Fibroblast of skin of left biceps (primary cell): ENCODE measurements at places on chromosomes 11 and 22.
A peak's percentile ranks its signal among the peaks of the same experiment; 100 is the strongest.

DNA sequence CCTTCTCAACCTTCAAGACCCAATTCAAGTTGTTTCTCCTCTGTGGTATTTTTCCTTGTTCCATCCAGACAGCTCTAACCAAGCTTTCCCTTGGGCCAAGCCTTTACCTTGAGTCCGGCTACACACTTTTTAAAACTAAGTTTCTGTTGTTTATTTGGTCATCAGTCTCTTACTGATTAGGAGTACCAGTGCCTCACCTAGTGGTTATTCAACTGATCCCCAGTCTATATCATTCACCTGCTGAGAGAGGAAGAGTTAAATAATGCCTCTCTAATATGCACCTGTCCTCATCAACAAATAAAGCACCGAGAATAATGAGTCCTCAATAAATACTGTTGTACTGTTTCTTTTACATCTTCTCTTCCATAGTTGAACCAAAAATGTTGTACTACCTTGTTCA is 160.8 kb downstream of the MSANTD4 start:
- DNase-seq: no peak

DNA sequence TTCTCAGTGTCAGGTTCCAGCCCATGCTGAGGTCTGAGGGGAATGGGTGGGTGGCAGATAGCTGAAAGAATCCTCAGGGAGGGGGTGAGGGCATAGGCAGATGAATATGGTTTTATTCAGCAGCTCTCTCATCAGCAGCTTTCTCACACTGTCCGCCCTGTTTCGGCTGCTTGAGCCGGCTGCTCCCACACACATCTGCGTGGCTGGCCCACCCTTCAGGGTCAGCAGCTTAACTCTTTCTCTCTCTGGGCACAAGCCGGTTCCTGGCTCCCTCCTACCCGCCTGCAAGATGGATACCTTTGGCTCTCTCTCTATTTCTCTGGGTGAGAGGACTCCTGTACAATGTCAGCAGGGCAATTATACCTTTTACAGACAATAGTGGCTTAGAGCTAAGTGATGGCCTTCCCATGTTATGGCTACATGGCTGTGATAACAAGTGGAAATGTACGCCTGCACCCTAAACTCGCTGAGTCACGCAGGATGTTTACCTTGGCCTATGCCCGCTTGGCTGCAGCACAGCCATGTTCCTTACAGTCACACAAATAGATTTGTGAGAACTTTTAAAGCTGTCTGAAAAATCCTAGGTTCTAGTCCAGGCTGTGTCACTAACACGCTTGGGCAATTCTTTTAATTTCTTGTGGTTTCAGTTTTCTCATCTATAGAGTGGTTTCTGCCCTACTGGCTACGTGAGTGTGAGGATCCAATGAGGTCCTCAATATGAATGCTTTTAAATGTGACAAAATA is 4.1 kb downstream of the MMP20 start:
- no peak for DNase-seq

DNA sequence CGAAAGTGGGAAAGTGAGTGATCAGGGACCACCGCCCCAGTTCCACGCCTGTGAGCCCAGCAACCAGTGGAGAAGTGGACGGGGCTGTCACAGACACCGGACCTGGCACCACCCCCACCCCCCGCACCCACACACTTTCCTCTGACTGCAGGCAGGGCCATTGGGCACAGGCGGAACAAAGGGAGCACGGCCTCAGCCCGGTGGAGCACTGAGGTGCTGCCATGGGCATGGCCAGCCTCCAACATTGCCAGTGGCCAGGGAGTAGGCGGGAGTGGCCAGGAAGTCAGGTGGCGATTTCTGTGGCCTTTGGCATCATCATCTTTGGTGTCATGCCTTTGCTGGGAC is 78.5 kb downstream of the BCR start:
- no peak for DNase-seq

DNA sequence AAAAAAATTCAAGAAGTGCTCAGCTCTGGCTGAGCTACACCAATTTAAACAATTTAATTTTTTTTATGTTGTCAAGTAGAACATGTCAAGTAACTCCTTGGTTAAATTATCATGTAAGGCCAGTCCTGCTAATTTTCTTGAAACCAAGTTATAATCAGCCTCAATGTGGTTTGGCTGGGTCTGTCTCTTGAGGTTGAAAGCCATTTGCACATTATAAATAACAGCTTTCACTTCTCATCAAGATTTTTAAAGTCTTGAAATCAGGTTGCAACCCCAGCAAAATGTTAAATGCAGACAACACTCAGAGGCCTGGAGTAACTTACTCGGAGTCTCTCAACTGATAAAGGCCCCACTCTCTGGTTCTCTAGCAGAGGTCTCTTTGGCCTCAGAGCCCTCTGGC is 324.4 kb downstream of the BRD1 start:
- no peak for DNase-seq

DNA sequence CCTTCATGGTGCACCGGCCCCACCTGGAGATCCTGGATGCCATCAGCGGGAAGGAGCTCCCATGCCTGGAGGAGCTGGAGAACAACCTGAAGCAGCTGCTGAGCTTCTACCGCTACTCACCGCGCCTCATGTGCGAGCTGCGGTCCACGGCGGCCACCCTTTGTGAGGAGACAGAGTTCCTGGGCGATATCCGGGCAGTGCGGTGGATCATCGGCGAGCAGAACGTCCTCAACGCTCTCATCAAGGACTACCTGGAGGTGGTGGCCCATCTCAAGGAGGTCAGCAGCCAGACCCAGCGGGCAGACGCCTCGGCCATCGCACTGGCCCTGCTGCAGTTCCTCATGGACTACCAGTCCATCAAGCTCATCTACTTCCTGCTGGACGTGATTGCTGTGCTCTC is 59.2 kb downstream of the SYT13 start:
- no peak for DNase-seq

- no peak for DNase-seq
Observed at GRCh38 chr11:416757-417621, 2.2 kb upstream of the SIGIRR start.

GRCh38 chr11:129917231-129917630 is 21.9 kb upstream of the NFRKB start:
- no peak for DNase-seq

GRCh38 chr11:16356057-16356760 is at the start of gene SOX6:
SOX6 (minus strand) TSS chr11:16356546; CDS start chr11:16341248, 15,298 bp downstream.
- peak; percentile 38 for DNase-seq
